ENCODE measurements at places on chromosomes 1 and 21.

- no peak for DNase-seq
These were observed 102.3 kb upstream of the IPO9 start for GRCh38 chr1:201726700-201727099.

DNA sequence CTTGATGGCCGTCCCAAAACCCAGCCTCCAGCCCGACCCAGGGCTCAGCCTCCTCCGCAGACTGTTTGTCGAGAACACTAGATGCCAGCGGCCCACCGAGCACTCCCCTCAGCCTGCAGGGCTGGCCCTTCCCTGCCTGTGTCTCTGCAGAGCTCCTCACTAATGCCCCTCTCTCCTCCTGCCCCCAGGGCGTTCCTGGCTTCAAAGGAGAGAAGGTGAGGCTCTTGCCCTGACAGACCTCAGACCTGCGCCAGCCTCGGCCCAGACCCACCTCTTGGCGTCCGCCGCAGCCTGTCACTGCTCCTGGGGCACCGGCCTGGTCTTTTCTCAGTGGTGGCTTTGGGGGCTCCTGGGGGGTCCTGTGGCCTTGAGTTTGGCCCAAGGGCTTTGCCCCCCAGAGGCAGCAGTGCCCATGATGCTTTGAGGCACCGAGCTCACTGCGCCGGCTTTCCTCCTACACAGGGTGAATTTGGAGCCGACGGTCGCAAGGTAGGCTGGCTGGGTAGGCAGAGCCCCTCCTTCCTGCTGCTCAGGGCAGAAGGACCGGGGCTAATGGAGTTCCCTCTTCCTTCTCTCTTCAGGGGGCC, 18.4 kb downstream of the COL6A2 start:
- no peak for DNase-seq

DNA sequence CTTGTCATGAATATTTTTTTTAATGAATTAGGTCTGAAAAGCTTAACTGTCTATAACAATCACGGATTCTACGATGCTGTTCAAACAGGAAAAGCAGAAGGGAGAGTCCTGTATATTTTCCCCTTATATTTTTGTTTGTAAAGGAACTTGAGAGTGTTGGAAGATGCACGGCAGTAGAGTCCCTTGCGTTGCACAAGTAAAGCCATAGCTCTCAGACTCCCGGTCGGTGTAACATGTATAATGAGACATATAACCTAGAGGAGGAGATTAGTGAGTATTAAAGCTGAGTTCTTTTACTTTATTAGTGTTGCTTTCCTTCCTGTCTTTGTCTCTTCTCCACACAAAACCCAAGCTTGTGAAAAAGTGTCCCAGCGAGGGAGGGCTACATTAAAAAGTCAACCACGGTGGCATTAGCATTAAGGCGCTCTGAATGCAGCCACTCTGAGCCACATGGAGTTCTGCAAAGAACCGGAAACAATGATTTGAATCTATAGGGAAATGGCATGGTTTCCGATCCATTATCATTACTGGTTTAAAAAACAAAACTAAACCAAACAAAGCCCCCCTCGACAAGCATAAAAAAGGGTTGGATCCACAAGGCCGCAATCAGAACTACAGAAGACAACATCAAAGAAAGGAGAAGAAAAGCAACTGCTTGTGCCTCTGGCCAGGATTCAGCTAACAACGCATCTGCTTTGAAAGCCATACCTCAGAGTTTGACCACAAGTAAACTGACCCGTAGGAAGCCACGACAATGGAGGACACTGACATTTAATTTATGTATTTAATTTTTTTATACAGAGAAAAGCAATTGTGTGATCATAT, 356.8 kb downstream of the LMO4 start:
- no peak for DNase-seq

DNA sequence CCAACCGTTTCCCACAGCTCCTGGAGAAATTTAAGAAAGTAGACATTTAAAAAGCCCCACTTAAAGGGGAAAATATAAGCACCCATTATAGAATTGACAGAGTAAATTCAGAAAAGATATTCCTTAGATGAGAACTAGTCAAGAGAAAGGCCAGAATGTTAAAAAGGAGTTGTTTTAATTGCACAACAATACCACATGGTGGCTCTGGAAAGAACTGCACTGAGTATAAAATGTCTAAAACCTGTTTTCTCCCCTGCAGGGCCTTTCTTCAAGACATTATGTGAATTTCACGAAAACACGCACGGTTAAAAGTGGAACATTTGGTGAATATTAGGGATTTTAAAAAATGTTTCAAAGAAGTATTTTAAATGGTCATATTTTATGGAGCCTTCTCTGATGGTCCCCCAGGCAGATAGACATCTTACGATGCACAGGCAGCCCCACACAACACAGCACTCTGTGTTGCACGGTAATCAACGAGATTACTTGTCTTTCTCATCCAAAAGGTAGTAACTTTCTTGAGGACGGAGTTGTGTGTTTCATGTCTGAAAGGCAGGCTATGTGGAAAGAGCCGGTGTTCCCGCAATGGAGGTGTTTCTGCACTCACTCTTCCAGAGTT, 101.9 kb downstream of the PRRX1 start:
- no peak for DNase-seq

DNA sequence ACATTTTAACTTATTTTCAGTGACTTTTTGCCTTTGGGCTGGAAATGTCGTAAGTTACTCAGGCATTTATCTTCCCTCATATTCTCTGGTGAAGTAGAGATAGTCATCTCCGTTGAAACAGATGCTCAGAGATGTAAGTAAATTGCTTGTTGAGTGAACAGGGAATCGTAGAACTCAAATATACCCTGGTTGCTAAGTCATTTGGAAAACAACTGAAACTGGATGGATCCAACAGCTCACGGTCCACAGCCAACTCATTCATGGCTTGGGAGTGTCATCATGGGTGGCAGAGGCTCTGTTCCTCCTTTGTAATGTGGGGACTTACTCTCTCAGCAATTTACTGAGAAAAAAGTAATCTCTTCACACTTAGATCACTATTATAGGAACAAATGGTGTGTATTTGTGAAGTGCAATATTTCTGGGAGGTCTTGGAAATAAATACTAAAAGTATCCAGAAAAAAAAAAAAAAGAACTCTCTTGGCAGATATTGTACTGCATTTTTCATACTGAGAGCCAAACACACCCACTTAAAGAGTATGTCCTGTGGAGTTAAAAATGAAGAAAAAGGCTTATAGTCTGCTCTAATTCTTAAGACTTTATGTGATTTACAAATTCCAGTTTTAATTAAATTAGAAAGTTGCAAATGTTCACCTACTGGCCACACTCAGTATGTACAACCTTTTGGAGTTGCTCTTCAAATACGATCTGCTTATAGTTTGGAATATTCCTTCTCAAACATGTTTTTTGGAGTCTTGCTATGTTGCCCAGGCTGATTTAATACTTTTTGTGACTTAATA, 107.4 kb downstream of the LEPR start:
- no peak for DNase-seq

- no peak for DNase-seq
These were observed 289.8 kb downstream of the NTNG1 start for GRCh38 chr1:107430540-107431228.

DNA sequence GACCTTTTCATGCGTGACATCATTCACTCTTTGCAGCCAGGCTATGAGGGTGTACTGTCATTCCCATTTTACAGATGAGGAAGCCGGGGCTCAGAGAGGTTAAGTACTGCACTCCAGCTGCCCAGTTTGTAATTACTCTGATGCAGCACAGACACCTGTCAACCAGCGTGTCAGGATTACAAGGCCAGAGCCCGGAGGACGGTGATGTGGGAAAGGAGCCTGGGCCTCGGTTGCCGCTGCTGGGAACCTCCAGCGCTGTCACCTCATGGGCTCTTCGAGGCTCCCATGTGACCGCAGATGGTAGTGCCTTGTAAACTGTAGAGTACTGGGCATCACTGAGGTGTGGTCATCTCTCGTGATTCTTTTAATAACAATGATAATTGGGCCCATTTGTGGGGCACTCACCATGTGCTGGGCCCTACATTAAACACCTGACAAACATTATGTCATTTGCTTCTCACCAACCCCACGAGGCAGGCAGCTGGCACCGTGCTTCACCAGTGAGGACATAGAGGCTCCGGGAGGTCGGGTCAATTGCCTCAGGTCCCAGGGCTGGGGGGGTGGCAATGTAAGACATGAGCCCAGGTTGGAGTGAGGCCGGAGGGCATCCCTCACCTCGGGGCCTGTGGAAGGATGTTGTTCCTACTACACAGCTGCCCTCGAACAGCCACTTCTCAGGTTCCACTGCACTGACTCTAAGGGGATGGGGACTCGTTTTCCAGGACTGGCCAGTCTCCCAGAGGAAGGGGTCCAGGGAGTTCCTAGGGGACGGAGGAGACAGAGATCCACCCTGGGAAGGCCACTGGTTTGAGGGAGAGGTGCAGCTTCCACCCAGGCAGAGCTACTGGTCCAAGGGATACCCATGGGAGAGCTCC, 42.8 kb upstream of the PADI1 start:
- DNase-seq, result no peak

DNA sequence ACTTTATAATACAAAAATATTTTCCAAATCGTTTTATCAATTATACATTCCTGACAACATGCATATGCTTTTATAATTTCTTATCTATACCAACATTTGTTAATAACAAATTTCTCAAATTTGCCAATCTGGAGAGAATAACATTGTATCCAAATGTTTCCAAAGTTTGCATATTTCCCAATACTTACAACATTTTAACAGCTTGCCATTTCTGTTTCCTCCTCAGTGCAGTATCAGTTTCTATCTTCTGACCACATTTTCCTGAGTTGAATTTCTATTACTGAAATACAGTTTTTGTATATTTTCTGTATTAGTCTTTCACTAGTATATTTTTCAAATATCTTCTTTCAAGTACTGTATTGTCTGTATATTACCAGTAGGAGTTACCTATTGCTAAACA, 1594.3 kb downstream of the PLA2G4A start:
- DNase-seq, result no peak

- DNase-seq, result no peak
These were observed 74.4 kb upstream of the ZC3H12A start for GRCh38 chr1:37399830-37400464.

- no peak for DNase-seq
These were observed 72.6 kb downstream of the PGM1 start for GRCh38 chr1:63665824-63666223.

GRCh38 chr1:157249326-157249725, 111.1 kb upstream of the ETV3 start:
- no peak for DNase-seq

GRCh38 chr1:216653001-216653400, 70.2 kb downstream of the ESRRG start:
- no peak for DNase-seq

GRCh38 chr1:19122668-19123067, 87.4 kb downstream of the UBR4 start:
- DNase-seq, result no peak

DNA sequence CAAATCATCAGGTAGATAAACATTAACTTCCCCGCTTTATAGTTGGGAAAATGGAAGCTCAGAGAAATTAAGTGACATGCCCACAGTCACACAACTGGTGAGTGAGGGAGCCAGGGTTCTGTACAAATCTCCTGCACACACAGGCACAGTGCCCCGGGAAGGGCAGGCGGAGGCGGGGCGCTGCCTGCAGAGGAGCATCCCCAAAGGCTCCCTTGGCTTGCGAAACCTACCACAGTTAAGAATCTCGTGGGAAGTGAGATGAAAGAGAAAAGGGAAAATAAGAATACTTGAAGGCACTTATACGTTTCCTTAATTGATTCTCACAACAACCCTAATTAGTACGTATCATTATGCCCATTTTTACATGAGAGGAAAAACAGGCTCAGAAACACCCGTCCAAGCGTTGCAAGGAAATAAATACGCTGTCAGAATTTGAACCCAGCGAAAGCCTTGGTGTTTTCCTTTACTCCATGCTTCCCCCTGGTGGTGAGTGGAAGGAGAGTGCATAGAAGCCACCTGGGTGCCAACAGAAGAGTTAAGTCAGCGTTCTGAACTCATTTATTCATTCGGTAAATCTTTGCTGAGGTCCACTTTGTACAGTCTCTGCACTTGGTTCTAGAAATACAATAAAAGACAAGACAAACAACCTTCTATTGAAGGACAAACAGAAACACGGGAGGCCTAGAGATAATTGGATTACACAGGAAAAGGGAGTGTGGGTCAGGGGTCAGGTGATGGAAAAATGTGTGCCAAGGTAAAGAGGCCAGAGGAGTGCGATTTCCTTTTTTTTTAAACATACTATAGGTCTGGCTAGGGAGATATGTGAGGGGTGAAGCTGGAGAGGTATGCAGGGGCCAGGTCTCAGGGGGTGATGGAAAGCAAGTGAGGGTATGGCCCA, 28.4 kb downstream of the ACP6 start:
- DNase-seq, result no peak

- no peak for DNase-seq
These were observed 78.9 kb upstream of the MROH9 start for GRCh38 chr1:170856455-170856854.

- DNase-seq, result no peak
These were observed 28.6 kb downstream of the PTPRU start for GRCh38 chr1:29264773-29265389.

GRCh38 chr1:27616441-27616840, 12.5 kb upstream of the AHDC1 start:
- no peak for DNase-seq

DNA sequence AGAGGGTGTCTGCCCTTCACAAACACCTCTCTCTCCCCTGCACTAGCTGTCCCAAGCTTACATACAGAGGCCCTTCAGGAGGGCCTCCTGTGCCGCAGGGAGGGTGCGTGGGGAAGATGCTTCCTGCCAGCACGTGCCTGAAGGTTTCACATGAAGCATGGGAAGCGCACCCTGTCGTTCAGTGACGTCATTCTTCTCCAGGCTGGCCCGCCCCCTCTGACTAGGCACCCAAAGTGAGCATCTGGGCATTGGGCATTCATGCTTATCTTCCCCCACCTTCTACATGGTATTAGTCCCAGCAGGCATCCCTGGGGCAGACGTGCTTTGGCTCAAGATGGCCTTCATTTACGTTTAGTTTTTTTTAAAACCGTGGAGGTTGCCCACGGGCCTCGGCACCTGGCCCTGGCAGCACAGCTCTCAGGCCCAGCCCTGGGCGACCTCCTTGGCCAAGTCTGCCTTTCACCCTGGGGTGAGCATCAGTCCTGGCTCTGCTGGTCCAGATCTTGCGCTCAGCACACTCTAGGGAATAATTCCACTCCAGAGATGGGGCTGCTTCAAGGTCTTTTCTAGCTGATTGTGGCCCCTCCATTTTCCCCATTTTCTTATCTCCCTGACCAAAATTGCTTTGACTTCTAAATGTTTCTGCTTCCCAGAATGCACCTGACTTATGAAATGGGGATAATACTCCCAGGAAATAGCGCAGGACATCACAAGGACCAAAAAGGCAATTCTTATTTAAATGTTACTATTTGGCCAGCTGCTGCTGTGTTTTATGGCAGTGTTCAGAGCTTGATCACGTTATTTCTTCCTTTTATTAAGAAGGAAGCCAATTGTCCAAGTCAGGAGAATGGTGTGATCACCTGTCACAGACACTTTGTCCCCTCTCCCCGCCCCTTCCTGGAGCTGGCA, 6.1 kb downstream of the NPPA start:
- DNase-seq, result no peak

- no peak for DNase-seq
These were observed 31.8 kb upstream of the PDC start for GRCh38 chr1:186492531-186493291.

All from iPS DF 19.7 (cell line).